ENCODE measurements at places on chromosomes 1 and 21.
A peak's percentile ranks its signal among the peaks of the same experiment; 100 is the strongest.

- DNase-seq: peak; percentile 57
Observed at GRCh38 chr1:99647490-99647889, 1.6 kb downstream of the PALMD start.

DNA sequence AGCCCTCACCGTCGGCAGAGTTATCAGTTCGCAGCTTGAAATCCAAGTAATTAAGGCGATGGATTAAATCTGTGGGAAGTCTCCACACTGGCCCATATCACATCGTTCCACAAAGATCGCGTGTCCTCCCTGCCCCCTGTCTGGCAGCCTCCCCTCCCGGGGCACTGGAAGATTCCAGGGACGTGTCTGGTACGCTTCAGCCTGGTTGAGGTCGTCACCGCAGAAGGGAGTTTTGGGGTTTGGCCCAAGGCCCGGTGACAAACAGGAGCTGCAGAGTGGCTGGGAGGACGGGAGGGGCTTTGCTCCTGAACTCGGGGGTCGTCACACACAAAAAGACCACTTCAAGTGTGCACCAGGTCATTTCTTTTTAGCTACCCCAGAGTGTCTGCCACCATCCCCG lies 51.1 kb downstream of the PRDM16 start:
- peak; percentile 43 for DNase-seq

- DNase-seq: no peak
Observed at GRCh38 chr1:93993731-93994130, 84.5 kb upstream of the GCLM start.

- no peak for DNase-seq
Observed at GRCh38 chr1:162977944-162978568, 91.1 kb upstream of the RGS4 start.
